Fibroblast of skin of right biceps (primary cell): ENCODE measurements at places on chromosomes 6 and 20.

- DNase-seq, result peak; percentile 71
Observed at GRCh38 chr20:47857569-47858464, 72.5 kb upstream of the SULF2 start.

DNA sequence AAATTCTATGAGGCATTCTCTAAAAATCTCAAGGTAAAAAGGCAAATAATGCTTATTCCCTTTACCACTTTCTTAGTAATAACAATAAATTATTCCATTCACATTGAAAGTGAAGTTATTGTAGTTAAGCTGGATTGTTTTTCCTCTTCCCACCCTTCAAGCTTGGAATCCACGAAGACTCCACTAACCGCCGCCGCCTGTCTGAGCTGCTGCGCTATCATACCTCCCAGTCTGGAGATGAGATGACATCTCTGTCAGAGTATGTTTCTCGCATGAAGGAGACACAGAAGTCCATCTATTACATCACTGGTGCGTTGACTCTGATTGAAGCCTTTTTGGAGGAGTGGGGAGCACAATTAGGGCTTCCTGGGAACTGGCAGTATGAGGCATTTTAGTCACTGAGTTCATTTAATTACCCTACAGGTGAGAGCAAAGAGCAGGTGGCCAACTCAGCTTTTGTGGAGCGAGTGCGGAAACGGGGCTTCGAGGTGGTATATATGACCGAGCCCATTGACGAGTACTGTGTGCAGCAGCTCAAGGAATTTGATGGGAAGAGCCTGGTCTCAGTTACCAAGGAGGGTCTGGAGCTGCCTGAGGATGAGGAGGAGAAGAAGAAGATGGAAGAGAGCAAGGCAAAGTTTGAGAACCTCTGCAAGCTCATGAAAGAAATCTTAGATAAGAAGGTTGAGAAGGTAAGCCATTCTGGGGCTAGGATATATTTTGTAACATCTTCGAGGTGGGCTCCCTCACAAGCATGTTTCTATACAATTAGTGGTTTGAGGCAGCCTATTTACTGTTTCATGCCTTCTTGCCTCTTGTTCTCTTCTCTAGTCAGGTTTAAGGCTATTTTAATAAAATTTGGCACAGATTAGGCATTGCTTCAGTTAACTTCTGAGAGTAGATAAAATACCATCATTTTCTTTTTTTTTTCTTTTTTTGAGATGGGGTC, 4.9 kb downstream of the HSP90AB1 start:
- no peak for DNase-seq

DNA sequence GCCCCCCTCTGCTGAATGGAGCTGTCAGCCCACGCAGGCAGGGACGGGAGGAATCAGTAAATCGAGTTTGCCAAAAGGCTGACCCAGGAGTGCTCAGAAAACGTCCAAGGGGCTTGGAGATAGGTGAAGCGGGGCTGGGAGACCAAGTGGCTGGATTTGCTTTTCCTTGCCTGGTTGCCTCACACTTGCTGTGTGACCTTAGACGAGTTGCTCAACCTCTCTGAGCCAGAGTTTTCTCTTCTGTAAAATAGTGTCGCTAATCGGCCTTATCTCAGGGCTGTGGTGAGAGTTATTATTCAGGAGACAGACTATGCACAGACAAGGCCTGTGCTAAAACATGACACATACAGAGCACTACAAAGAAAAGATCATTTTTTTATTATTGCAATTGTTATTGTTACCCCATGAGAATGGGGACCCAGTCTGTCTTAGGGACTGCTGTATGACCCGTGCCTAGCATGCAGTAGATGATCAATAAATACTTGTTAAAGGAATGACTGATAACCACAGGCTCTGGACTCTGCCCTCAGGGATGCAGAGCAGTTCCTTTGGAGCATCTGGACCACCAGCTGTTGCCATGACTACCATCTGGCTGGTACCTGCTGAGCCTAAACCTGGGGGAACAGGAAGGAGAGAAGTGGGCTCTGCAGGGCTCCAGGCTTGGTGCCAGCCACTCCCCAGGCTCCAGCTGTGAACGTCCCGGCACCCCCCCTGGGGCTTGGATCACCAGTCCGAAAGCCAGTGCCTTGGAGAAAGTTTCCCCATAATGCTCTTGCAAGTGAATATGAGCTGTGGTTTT, 901 bp downstream of the KCNK15 start:
- no peak for DNase-seq

- no peak for DNase-seq
Observed at GRCh38 chr6:145904868-145905267, 59.3 kb downstream of the SHPRH start.

- no peak for DNase-seq
Observed at GRCh38 chr20:49757597-49757996, 43.9 kb upstream of the B4GALT5 start.

DNA sequence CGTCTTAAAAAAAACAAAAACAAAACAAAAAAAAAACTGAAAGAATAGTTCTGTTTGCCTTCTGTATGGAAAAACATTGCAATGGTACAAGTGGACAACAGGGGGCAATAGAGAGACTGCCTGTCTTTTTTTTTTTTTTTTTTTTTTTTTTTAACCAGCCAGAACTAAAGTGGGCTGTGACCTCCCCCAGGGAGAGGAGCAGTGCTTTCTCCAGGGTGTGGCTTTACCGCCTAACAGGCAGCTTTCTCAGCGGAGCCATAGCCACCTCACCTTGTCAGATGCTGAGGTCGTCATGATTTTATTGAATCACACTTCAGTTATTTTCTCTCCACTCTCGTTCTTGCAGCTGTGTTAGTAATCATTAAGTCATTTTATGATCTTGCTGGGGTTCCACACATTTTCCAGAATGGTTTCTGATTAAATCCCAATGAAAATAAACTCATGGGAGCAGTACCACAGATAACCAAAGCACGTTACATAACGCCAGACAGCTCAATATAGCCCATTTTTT, 78.4 kb downstream of the GMPR start:
- DNase-seq, result peak; percentile 80

- no peak for DNase-seq
Observed at GRCh38 chr6:3288711-3289663, 30.2 kb downstream of the PSMG4 start.
